Iris pigment epithelial cell (primary cell): ENCODE measurements at places on chromosomes 5 and 9.

- peak; percentile 23 for DNase-seq
Measured at GRCh38 chr5:71932131-71932654, 175.1 kb upstream of the MAP1B start.

DNA sequence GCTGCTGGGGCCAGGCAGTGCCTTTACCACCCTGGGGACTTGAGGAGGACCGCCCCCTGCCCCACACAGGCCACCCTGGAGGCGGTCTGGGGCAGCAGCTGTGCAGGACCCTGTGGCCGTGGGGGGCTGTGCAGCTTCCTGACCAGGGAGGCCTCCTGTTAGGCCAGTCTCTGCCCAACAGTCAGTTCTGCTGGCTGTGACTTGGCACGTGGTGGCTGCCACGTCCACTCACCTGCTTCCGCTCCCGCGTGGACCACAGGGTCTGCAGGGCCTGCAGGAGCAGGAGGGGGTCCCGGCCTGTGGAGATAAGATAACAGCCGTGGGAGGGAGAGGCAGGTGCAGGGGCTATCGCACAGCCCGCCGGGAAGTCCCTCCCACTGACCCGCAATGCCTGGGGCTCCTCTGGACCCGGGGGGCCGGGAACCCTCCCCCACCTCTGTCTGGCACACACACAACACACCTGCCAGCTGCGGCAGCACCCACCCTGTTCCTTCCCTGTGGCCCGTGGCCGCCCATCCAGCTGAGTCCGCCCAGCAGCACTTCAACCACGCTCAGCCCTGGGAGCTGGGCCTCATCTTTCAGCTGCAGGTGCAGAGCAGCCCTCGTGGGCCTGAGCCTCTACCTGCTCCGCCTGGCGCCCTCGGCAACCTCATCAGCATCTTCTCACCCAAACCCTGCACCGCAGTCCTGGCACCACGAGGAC is 39.7 kb downstream of the EXD3 start:
- DNase-seq = no peak

- peak; percentile 50 for DNase-seq
Measured at GRCh38 chr5:52994266-52994665, 5.1 kb downstream of the ITGA2 start.

- no peak for DNase-seq
Measured at GRCh38 chr5:168125445-168126199, 165.8 kb upstream of the WWC1 start.

- peak; percentile 51 for DNase-seq
Measured at GRCh38 chr5:9233712-9234111, 312.2 kb downstream of the SEMA5A start.

GRCh38 chr5:90112033-90112692 is 297.4 kb downstream of the CETN3 start:
- no peak for DNase-seq

GRCh38 chr9:69223605-69224004 is 49.5 kb downstream of the TJP2 start:
- peak; percentile 83 for DNase-seq

GRCh38 chr5:154449786-154450185 is 4.0 kb downstream of the SAP30L start:
- DNase-seq = peak; percentile 59

- DNase-seq = no peak
Measured at GRCh38 chr9:468766-469426, 254.2 kb downstream of the DOCK8 start.

DNA sequence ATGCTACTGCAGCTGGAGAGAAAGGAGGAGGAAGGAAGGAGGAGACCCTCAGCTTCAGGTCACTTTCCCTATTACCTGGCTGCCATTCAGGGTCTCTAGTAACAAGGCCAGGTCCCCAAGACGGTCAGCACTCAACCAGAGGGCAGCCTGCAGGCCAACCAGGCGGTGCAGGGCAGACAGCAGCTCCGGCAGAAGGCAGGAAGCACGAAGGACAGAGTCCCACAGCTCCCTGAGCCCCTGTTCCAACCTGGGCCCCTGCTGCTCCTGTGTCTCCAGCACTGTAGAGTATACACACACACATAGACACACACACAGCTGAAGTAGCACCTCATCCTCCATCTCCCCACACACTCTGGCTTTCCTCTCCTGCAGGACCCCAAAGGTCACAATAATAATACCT is 1.7 kb downstream of the FANCG start:
- DNase-seq = no peak

DNA sequence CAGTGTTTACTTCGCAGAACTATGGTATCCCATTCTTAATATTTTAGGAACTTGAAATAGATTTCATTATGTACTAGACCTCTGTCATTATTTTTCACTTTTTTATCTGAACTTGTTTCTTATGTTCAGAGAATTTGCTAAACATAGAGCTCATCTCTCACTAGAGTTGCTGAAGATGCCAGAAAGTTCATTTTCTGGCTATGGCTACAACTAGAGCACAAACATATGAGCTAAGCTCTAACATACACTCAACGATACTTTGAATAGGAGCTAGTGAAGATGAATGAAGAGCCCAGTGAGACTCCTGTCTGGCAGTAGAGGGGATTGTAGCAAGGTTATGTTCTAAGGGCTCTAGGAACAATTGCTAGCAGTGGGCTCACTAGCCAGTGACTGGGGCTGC is 582.2 kb downstream of the KIF4B start:
- no peak for DNase-seq

- DNase-seq = peak; percentile 95
Measured at GRCh38 chr9:88748566-88749261, 213.7 kb downstream of the NXNL2 start.

DNA sequence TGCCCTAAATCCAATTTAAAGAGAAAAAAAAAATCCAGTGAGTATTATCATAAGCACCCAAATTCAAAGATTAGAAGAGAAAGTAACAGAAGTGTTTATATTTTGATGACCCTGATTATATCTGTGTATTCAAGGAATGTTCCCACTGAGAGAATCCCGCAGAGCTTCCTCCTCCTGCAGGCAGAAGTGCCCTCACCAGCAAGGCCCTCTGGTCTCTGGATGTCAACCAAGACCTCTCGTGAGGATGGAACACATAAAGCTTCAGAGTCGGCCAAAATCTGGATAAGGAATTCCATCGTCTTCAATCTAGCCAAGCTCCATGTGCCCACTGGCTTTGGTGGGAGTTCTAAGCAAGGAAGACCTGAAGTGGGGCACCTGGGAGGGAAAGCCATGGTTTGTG is 18.1 kb downstream of the PTCH1 start:
- DNase-seq = peak; percentile 40

DNA sequence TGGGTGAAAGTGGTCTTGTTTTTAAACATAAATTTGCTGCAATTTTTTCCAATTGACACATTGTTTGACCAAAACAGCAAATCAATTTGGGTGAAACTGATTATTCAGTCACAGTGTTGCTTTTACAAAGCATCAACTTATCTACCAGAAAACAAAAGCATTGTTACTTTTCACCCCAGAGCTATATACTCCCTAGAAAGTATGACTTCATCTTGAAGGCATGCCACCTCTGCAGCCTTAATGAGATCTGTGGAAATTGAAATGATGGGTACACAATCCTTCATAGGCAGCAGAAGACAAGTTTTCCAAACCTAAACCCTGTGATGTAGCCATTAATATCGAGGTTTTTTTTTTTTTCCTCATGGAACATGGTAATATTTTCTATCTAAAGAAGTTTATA is 615.9 kb downstream of the CHSY3 start:
- peak; percentile 27 for DNase-seq

GRCh38 chr9:109721001-109721400 is 59.0 kb upstream of the PALM2AKAP2 start:
- DNase-seq = no peak

GRCh38 chr9:114364134-114365041 is 23.4 kb downstream of the AKNA start:
- peak; percentile 94 for DNase-seq

DNA sequence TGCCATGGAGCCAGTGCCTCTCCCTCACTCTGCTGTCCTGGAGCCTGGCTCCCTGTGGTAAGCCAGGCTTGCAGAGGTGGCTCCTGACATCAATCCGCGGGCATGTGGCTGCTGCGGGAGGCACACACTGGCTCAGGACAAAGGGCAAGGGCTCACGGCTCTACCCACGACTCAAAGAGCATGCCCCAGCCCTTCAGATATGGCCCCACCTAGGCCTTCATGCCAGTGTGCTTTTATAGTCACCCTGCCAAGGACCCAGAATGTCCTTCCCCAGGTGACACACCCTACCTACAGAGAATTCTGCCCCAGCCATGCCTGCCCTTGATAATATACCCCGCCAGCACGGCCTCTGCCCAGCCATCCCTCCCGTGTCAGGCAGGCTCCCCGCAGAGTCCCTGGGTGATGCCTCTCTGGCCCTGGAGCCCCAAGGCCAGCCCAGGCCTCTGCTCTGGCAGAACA is 1.6 kb downstream of the MGAT4B start:
- no peak for DNase-seq

- DNase-seq = no peak
Measured at GRCh38 chr9:73805853-73806458, 654.3 kb downstream of the ANXA1 start.

DNA sequence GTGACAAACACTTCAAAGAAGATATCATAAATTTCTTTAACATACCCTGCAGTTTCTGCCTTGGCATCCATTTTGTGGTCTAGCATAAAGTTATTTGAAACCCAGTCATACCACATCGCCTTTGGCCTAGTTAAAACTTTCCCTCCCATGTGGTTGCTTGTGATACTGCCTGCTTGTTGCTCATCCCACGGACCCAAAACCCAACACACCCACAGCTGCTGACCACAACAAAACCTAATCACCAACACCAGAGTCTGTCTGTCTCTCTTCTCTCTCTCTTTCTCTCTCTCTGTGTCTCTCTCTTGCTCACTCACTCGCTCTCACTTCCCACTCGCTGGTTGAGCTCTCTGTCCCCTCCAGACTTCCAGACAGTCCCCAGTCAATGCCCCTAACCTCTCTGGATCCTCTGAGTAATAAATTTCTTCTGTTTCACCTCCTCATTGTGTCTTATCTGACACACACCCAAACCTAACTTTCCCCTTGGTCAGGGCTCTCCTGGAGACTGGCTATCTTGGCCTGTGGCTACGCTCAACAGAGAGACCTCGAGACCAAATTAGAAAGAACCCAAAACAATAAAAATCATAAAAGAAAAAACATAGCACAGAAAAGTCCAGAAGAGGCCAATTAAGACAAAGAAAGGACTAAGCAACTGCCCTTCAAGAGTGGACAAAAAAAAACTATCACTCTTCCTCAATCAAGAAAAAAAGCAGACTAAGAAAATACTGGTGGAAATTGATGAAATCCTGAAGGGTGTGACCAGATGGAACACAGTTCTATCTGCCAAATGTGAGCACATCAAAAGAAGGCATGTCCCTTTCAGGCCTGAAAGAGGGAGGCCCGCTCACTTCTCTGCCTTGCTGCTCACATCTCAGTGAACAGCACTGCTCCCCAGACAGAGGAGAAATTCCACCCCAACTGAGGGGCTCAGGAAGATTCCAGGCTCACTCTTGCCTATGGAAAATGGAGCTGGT is 41.5 kb downstream of the TTLL11 start:
- DNase-seq = peak; percentile 69

GRCh38 chr5:68074048-68074632 is 141.4 kb upstream of the PIK3R1 start:
- peak; percentile 15 for DNase-seq

DNA sequence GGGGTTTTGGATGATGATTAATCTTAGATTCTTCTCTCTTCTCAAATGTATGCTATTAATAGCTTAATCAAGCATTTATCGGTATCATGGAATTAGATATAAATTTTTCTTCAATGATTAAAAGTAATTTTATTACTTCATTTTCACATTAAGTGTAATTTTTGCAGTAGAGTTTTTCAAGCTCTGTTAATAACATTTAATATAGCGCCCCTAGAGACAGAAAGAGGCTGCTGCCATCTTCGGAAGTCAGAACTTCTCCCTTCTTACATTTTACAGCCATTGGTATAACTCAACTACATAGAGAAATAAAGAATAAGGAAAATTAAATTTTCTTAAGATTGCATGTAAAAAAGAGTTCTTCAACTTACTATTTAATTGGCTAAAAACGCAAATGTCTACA is 540.3 kb downstream of the GABRG2 start:
- no peak for DNase-seq

DNA sequence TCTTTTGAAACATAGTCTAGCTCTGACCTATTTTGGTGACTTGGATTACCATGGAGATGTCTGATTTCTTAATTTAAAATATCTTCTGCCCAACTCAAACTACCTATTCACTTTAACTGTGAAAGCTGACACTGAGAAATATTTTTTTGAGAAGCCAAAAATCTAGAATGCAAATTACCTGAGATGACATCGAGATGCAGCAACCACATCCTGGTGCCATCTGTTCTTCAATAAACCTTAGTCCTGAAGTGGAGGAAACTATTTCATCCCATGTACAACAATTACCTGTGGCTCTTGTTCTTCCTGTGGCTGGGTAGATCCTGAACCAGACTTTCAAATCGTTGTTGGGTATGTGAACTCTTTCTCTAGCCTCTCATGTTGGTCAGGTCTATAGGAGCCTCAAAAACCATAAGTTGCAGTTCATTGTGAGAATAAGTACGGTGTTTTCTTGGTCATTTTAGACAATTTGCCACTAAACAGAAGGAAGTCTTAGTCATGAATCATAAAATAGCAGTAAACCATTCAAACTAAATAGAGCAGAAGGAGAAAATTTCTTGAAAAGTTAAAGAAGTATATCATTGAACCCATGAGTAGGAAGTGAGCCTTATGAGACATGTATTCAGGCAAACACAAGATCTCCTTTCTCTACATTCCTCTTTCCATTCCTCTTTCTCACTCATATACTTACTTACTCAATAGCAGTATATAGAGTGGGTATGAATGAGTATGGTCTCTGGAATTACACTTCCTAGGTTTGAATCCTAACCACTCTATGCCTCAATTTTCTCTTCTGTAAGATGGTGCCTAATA is 176.0 kb downstream of the HMHB1 start:
- DNase-seq = no peak

GRCh38 chr5:33229216-33229615 is 211.5 kb upstream of the TARS1 start:
- DNase-seq = no peak

DNA sequence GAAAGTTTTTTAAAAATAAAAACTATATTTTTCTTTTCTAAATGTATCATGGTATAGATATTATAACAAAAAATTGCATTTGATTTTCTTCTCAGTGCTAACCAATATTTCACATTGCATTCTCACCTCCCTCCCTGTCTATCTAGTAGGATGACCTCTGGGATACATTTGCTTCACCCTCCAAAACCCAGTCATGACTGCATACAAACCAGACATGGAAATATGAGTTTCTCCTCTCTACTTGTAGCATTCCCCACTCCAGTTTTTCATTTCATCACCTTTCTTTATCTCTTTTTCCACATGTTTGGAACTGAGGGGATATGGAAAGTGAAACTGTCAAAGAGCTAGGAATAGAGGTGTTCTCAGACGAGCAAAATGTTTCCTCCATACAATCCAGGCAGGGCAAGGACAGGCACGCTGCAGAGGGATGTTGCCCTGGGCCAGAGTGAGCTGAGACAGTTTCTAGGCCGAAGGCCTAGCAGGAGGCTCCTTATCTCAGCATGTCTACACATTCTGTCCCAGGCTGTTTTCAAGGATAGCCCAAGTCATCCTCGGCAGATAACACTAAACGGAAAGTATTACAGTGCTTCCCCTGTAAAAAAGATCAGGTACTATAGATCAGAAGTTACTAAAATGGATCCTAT is 46.7 kb downstream of the MEF2C start:
- DNase-seq = no peak

GRCh38 chr9:124225945-124226344 is 31.8 kb upstream of the NEK6 start:
- no peak for DNase-seq

GRCh38 chr9:37218800-37219425 is 98.5 kb downstream of the ZCCHC7 start:
- no peak for DNase-seq

- DNase-seq = peak; percentile 38
Measured at GRCh38 chr5:124908581-124909451, 162.4 kb upstream of the ZNF608 start.

GRCh38 chr9:133054194-133054890 is 7.4 kb upstream of the CEL start:
- DNase-seq = no peak
